ENCODE measurements at places on chromosomes 16 and 17.

GRCh38 chr17:4870855-4871254 lies 28.5 kb upstream of the C17orf107 start:
- no peak for DNase-seq

DNA sequence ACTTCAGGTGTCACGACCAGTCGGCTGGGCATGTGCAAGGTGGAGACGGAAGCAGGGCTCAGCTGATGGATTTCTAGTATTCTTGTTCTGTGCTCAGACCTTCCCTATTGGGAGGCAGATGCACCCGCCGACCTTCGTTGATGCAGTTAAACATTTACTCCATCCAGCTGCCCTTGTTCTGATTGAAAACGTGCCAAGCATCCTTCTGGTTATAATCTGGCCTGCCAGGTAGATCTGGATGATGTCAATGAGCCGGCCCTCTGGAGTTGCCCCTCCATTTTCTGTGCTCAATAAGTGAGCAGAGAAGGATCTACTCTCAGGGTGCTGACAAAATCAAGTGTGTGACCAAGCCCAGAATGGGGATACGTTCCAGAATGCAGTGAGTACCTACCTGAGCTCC lies 38.3 kb downstream of the CCDC182 start:
- DNase-seq = no peak

- DNase-seq = no peak
Observed at GRCh38 chr17:50594128-50594823, 33.8 kb downstream of the CACNA1G start.

DNA sequence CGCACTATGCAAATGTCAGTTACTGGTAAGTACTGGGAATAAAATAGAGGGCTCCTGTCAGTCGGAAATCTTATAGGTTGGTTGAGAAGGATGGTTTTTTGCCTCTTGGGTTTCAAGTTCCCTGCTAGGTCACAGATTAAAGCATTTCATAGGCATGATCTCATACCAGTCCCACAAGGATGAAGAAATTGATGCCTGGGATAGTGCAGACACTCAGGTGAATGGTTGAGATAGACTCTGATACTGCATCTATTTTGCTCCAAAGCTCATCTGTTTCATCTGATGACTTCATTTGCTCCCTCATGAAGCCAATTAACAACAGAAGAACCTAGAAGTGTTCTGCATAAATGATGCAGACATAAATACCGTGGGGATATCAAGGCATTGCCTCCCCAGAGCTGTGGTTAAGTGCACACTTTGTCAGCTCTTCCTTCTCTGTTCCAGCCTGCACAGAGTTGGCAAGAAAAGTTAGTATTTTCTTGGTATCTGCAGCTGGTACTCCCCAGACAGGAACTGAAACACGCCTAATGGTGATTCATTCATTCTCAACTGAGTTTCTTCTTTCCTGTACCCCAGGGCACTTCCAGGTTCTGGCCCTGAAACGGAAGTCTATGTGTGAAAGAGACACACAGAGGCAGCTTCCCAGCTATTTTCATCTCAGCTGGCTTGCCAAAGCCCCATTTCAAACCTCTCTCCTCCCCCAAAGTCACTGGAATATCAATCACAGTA lies 418.3 kb upstream of the SALL1 start:
- DNase-seq = no peak

DNA sequence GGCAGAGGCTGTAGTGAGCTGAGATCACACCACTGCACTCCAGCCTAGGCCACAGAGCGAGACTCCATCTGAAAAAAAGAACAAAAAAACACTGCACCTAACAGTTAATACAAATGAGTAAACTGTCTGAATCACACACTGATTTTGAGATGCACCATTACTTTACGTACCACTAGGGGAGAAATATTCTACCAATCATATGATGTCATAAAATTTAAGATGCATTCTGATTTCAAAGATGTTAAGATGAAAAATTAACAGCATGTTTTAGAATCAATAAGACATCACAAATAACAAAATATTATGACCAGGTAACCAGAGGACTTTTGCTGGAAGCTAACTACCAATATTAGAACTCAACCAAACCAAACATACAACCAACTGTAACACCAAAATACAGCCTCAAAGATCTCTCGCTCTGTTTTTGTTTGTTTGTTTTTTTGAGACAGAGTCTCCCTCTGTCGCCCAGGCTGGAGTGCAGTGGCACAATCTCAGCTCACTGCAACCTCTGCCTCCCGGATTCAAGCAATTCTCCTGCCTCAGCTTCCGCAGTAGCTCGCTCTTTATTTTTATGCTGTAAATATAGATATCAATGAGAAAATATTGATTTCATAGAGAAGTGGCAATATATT lies 31.6 kb downstream of the GLG1 start:
- DNase-seq = no peak

DNA sequence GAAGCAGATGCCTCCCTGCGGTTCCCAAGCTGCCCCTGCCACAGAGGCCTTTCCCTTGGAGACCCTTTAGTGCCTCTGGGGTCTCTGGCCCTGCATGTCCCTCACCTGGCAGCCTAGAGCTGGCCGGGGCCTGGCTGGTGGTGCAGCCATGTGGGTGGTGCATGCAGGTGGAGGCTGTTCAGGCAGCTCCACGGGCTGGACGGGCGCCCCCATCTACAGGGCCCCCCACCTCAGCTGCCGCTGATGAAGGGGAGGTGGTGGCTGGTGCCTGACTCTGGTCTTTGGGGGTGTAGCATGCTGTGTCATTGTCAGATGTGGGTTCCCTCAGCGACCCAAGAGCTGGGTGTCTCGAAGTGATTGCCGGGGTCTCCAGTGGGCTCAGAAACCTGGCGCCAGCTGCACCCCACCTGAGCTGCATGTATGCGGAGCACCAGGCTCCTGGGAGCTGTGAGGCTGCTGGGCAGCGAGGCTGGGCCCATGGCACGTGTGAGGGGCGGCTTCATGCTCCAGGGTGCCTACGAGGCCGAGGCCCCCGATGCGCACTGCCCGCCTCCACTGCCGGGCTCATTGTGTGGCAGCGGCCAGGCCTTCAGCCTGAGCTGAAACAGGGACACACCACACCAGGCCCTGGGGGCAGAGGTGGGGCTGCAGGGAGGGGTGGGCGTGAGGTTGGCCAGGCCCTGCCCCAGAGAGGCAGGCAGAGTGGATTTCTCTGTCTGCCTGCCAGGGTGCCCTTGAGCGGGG lies 57.0 kb downstream of the BAIAP2 start:
- DNase-seq = no peak

DNA sequence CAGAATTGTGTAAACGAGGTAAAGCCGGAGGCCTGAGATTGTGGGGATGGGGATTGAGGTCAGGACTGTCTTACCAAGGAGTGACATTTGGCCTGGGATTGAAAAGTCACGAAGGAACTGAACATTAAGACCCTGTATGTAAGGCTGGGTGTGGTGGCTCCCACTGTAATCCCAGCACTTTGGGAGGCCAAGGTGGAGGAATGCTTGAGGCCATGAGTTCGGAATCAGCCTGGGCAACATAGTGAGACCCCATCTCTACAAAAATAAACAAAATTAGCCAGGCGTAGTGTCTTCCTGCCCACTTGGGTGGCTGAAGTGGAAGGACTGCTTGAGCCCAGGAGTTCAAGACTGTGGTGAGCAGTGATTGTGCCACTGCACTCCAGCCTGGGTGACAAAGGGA lies 75.5 kb downstream of the JPH3 start:
- no peak for DNase-seq

GRCh38 chr16:89325861-89326471 lies 108.5 kb downstream of the ZNF778 start:
- DNase-seq = peak; percentile 20

DNA sequence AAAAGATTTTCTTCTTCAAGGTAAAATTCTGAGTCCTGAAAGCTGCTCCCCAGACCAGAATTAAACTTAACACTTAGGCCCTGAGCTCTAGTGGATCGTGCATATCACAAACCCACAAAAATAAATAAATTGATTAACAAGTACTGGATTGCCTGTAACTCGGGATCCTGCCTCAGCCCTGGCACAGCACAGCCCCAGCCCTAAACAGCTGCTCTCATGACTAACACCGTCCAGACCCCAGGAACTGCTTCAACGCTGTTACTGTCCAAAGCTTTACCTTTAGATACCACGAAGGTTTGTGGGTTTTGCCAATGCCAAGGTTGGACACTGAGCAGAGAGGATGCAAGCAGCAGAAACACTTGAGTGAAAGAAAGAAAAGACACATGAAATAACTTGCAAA lies 172.5 kb downstream of the COPRS start:
- DNase-seq = no peak
